ENCODE measurements at places on chromosomes 2 and 18. TPM values are rescaled to one million over a fixed set of nuclear protein-coding genes. Genes with fewer than 3 reads are reported as not detected.

Gene STK36
- total RNA-seq, result 11.5 TPM

Gene TUBA3E
- not detected for total RNA-seq

Gene KRTCAP3
- total RNA-seq, result not detected

Gene DSG1
- not detected for total RNA-seq

Gene ANKRD30BL
- total RNA-seq, result not detected

Gene DRC1
- 0.18 TPM for total RNA-seq

Gene OSBPL6
- total RNA-seq, result 5.4 TPM

Gene SKOR2
- not detected for total RNA-seq

Gene MARCHF4
- total RNA-seq, result 3.6 TPM

Gene NOSTRIN
- 0.07 TPM for total RNA-seq

Gene CRYBA2
- not detected for total RNA-seq

Gene PAX8
- 0.18 TPM for total RNA-seq

Gene PROC
- total RNA-seq, result not detected

Gene NPPC
- total RNA-seq, result not detected

Gene CROCC2
- total RNA-seq, result not detected

Gene LOXL3
- 1.8 TPM for total RNA-seq

Gene DYSF
- 82.1 TPM for total RNA-seq

Gene VSNL1
- not detected for total RNA-seq

Gene GRB14
- total RNA-seq, result 3.9 TPM

Gene GPR55
- not detected for total RNA-seq

Gene STK39
- total RNA-seq, result 3.9 TPM

Gene MAB21L4
- total RNA-seq, result not detected

All from pulmonary artery endothelial cell (primary cell).